ENCODE measurements at places on chromosomes 5 and 9.

DNA sequence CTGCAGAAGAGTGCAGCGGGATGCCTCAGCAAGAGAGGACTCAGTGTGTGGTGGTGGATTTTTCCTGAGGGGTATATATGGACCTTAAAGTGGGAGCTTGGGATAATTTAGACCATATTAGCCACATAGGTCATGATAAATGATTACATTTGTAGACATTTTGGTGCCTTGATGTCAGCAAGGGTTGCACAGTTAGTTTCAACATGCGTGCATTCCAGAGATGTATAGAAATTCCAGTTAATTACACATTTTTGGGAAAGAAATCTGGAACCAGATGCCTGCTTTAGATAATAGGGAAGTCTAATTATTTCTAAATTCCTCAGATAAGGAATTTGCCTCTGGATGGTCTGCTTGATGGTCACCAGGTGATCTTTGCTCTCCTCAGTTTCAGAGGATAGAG lies 440.6 kb upstream of the PAPPA start:
- DNase-seq = no peak

DNA sequence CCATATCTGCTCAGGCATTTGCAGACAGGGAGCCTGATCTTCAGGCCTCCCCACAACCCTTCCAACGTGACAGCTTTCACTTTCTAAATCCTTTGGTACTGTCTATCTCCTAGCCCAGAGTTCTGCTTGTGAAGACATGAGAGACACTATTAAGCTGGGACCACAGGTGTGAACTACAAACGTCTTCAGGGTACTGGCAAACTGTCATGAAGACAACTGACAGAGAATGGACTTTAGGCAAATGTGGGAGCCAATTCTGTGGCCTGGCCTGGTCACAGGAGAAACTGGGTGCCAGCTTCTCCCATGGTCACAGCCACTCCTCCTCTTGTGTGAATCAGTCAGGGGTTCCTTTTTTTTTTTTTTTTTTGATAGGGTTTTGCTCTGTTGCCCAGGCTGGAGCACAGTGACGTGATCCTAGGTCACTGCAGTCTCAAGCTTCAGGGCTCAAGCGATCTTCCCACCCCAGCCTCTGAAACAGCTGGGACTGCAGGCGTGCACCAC lies 10.4 kb downstream of the TRIM14 start:
- no peak for DNase-seq

GRCh38 chr9:91677331-91677730 lies 253.7 kb upstream of the NFIL3 start:
- DNase-seq = no peak

DNA sequence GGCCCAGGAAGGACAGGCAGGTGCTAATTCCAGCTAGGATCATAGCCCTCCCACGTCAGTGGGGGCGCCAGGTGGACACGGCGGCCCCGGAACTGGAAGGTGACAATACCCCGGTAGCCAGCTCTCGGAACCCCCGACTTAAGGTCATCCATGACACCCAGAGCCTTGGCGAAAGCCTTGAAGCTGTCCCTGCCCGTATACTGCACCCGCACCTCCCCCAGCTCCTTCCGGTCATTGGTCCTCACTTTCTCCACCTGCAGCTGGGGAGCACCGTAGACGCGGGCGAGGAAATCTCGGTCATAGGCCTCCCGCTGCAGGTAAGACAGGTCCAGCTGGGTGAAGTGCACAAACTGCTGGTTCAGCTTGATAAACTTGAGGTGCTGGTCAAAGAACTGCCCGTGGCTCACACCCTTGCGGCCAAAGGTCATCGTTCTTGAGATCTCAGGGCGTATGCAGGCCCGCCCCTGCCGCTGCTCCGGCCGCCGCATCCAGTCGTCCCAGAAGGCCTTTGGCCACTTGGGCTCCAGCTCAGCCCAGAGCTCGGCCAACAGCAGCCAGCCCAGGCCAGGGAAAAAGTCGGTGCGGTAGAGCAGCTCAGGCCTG lies 10.9 kb downstream of the MGAT1 start:
- DNase-seq = no peak

GRCh38 chr5:16178745-16179372 lies 732 bp downstream of the MARCHF11 start:
- no peak for DNase-seq

DNA sequence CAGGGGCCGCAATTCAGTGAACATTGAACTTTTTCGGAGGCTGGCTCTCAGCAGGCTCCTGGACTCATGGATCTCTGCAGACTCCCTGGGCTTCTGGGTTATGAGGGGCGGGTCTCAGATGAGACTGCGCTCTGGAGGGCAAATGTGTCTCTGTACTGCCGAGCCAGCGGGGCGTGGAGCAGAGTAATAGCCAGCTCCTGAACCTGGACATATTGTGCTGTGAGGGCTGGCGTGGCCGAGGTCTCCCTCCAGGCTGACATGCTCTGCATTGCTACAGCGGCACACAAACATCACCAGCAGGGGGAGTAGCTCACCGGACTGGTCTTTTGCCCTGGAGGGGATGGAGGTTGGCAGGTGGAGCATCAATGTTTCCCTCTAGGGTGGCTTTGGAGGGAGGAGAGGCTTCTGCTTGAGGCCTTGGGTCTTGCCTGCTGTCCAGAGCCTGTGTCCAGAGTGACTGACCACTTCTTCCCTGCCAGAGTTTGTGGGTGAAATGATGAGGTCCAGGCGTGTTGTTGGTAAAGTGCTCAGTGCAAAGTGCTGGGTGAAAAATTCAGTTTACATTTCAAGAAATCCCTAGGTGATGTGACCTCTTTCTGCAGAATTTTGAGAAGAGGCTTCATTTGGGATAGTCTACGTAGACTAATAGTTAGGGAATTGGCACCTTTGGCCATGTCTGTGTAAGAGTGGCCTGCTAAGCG lies 10.9 kb upstream of the GADD45G start:
- peak; percentile 59 for DNase-seq

DNA sequence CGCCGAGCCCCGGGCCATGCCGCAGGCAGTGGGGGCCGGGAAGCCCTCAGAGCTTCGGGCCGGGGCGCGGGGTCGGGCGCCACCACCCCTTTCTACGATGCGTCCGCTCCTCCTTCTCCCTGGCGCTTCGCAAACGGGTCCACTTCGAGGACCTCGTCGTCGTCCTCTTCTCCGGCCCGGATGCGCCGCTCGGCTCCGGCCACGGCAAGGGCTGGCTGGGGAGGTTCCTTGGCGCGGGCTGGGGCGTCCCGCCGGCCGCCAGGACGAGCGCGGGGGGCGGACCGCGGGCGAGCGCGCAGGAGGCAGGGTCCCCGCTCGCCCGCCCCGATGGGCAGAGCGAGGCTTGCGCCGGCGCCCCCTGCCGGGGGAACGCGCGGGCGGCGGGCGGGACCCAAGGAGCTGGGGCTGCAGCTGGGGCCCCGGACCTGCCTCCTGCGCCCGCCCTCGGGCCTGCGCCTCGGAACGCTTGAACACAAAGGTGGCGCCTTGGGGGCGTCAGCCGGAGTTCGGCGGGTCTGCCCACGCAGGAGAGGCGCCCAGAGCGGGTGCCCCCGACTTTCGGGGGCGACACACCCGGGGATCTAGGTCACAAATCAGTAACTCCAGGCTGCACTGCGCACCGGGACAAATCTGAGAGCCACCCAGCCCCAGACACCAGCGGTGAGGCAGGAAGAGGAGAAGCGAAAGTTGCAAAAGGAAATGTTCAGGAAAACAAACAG lies at the start of gene ROR2:
TSS of gene ROR2 (minus strand) at position 283 of the 719 bp plus-strand sequence.
- peak; percentile 4 for DNase-seq

- DNase-seq = no peak
Measured at GRCh38 chr5:147971472-147971871, 65.1 kb upstream of the C5orf46 start.

GRCh38 chr5:92641031-92641962 lies 939.7 kb downstream of the NR2F1-AS1 start:
- no peak for DNase-seq
